Effector memory CD4-positive, alpha-beta T cell (primary cell): ENCODE measurements at places on chromosomes 13 and 19.

- DNase-seq, result no peak
Observed at GRCh38 chr19:42596391-42597072, 1.8 kb upstream of the CEACAM8 start.

- DNase-seq, result no peak
Observed at GRCh38 chr13:25980255-25980654, 71.6 kb downstream of the SHISA2 start.

DNA sequence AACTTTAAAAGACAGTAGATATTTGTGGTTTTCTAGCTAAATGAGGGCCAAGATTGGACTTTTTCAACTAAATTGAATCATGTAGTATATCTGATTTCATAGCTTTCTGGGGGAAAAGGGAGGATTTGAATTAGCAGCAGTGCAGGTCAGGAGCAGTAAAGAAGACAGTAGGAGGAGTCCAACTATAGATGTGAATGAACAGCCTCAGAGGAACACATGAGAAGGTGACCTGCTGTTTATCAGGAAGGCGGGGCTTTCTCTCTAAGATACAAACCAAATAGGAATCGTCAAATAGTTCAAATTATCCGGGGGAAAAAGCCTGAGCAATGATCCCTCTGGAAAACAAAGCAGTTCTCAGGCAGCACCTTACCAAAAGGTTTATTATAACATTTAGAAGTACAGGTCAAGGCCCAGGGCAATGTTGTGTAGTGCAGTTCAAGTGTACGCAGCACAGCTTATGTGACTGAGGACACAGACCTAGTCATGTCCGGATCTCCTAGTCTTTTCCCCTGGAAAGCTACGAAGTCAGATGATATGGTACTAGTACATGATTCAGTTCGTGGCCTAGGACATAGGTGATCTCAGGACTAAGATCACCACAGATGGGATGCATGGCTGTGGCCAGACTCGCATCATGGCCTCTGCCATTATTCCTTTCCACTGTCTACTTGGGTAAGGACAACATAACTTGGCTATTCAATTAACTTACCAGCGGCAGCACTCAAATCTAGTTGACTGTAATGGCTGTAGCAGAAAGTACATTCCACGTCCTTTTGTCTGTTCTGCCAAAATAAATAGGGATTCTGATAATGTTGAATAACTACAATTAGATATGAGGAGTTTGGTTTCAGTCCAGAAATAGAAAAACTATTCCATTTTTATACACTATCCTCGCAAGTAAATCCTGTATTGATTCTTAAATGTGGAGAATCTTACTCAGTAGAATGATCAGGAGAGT lies 40.3 kb downstream of the MPHOSPH8 start:
- no peak for DNase-seq

DNA sequence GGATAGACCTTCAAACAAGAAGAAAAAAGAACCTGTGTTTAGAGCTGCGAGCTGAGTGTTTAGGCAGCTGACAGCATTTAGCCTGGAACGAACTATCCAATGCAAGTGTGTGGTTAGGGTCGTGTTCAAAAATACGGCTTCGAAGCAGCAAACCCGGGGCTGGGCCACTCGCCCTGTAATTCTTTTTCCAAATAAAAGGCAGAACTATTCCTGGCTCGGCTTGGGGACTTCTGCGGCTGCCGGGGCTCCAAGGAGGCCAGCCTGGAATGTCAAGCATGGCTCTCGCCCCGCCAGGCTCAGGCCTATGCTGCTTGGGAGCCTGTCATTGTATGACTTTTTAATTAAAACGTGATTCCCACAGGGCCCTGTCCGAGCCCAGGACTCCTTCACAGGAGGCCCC lies 51.7 kb upstream of the KLF2 start:
- DNase-seq, result no peak

- no peak for DNase-seq
Observed at GRCh38 chr13:80473695-80474094, 132.8 kb upstream of the SPRY2 start.

GRCh38 chr19:52336791-52337381 lies 843 bp downstream of the ZNF610 start:
- DNase-seq, result no peak
